ENCODE measurements at places on chromosomes 7 and 10.

- DNase-seq = no peak
These were observed 122.3 kb downstream of the IMMP2L start for GRCh38 chr7:111439977-111440376.

DNA sequence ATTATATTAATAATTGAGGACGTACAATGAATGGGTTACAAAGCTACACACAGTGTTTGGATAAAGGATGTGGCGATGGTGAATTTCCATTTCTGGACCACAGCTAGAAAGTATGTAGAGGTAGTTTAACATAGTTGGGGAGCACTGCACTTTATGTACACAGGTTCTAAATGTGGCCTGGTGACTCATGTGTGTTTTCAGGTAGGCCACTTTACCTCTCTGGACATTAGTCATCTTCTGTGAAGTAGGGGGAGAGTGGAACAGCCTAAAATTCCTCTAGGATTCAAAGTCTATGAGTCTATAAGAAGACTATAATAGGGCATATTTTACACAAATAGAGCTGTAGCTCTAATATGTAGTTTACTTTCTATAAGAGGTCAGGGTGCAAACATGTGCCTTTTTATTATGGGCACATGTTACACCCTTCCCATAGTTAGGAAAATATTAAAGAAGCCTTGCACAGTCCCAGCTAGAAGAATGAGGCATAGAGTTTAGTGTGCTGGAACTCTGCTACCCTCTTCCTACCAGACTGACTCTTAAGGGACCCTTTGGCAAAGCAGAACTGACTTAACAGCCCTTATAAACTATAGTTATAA, 594.9 kb downstream of the LRMDA start:
- DNase-seq = no peak

GRCh38 chr7:69803699-69804516, 205.6 kb downstream of the AUTS2 start:
- DNase-seq = no peak

DNA sequence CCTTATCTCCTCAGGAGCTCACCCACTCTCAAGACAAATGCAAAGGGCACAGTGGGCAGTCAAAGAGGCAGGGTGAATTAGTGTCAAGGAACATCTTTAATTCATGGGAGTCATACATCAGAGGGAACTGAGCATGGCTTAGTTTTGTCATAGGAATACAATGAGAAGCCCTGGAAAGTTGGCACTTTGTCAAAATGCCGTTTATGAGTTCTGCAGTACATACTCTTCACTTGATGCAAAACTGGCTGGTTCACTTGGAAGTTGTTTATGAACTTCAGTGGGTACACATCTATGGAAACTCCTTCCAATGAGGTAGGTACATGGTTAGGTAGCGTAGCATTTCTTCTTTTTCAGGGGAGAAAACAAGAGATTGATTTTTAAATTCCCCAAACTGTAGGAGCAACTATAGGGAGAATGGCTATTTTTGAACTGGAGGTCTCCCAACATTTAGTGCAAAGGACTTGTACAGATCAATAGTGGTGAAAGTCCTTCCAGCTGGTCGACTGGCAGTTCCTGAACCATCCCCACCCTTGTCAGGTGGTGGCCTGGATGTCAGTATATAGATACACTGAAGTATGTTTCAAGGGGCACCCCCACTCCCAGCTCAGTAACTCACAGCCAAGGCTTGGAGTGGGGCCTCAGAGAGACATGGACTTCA, 580.5 kb downstream of the REEP3 start:
- DNase-seq = no peak

DNA sequence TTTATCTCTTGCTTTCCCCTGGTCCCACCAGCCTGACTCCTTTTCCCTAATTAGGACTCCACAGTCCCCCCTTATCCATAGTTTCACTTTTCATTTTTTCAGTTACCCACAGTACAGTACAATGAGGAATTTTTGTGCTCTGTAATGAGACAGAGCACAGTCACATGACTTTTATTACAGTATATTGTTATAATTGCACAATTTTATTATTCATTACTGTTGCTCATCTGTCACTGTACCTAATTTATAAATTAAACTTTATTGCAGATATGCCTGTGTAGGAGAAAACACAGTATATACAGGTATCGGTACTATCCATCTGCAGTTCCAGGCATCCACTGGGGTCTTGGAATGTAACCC, 125.4 kb downstream of the KCNMA1 start:
- DNase-seq = no peak

DNA sequence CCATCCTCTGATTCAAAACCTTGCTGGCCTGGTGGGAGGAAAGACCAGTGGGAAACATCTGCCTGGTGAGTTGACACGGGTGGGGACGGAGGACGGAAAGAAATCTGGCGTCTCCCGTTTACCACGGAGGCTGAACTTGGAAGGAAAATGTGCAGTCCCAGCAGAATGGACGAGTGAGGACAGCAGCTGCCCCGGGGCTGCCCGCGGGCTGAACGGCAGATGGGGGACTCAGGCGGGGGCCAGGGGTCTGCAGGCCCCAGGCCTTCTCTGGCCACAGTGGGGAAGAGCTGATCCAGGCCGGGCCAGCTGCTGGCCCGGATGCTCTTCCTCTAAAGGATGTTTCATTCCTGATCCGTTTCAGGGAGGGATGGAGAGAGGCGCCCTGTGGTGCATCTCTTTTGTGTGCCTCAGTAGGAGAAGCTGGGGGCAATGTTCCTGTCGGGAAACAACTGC, 147.5 kb upstream of the CHST15 start:
- DNase-seq = peak; percentile 39

- DNase-seq = peak; percentile 58
These were observed 8.9 kb downstream of the FBXL13 start for GRCh38 chr7:103065667-103066066.

DNA sequence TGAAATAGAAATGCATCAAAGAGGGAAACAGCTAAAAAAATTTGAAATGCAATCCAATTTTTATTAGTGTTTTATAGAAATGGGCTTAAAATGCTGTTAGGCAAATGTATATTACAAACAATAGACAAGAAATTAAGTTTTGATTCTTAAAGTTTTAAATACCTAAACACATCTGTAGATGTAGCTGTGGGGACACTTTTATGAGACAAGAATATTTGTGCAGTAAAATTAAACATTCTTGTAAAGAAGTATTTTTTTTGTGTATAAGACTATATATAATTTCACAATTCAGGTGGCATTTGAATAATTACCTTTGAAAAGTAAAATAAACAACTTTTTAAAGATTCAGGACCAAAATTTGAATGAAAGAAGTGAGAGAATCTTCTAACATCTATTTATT, 1015.9 kb downstream of the REEP3 start:
- no peak for DNase-seq

GRCh38 chr10:71748671-71749191, 24.6 kb downstream of the VSIR start:
- DNase-seq = peak; percentile 90

GRCh38 chr7:133646472-133647315, 393.8 kb downstream of the EXOC4 start:
- DNase-seq = no peak

- DNase-seq = no peak
These were observed 18.5 kb upstream of the NPFFR1 start for GRCh38 chr10:70302292-70302691.

DNA sequence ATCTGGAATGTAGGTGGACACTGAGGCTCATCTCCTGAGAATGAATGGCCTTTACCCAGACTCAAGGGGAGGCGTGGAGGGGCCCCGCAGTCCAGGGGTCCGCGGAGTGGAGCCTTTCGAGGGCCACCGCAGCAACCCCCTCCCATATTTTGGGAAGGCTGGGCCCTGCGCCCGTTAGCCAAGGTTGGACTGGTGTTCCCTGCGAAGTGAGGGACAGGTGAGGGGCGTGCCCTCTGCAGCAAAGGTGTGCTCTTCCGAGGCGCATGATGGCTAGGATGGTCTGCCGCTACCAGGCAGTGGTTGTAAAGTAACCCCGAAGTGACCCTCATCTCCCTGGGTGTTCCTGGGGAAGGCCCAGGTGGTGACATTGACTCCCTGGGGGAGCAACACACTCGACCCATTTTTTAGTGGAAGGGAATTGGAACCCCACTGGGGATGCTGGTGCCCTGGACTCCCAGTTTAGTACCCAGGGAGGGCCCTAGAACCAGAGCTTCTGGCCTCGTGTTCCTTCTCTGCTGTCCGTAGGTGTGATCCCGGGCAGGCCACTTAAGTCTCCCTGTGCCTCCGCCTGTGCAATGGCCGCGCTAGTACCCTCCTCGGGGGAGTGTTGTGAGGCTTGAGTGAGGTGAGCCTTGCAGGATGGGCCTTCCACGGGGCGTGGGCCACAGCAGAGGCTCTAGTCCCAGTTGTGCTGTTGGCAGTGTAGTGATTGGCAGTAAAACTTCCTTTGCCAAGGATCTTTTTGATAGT, 779 bp downstream of the FAM241B start:
- DNase-seq = no peak

DNA sequence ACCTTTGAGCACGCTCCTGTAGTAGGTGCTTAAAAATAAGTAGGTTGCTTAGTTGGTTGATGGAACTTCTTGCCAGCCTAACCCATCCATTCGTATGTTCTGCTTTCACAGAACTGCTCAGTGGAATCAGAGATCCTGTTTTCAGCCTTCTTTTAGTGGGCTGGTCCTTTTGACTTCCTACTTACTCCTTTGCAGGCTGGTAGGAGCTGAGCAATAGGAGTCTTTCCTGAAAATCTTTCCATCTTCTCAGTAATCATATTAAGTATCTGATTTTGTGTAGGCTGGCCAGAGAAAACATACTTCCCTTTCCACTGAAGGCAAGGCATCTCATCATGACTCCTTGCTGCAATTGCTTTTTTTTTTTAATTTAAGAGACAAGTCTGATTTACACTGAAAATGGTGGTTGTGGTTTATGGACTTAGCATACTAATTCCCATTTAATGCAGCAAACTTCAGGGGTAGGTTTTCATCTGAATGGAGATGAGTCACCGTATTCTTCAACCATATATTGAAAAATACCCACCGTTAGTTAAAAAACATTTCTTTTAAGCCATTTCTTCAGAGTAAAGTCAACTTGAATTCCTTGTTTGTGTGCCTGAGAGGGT, 208.0 kb downstream of the ZNF365 start:
- no peak for DNase-seq

- no peak for DNase-seq
These were observed 242.1 kb upstream of the C7orf33 start for GRCh38 chr7:148348466-148348865.

DNA sequence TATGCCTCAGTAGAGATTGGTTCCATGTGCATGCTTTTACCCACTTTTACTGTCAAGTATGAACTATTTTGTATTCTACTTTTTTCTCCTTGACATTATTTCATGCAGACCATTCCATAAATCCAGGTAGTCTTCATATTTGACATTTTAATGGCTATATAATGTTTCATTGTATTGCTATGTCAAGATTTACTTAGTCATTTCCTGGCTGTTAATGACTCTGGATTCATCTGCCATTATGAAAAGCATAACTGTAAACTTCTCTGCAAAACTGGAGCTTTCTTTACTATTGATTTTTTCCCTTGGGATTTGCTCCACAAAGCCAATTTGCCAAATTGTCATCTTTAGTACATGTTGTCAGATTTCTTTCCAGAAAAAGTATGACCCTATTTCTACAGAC, 6.8 kb upstream of the MSRB2 start:
- no peak for DNase-seq

DNA sequence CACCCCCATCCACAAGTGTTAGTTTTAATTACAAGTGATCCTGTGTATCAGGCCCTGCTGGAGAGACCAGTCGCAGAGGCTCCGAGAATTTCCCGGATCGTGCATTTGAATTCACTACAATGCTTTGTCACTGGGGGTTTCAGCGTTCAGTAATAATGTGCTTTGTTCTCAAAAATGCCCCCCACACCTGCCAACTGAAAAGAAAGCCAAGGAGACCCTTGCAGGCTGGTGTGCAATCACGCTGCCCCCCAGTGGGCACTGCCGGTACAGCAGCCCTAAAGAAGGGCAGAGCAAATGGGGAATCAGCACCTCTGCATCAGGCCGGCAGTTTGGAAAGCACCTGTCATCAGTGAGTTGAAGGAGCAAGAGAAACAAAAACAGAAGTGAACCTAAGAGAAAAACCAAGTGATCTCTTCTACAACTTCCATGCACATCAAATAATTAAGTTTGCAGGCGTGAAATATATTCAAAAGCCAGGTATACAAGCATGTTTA, 177.6 kb downstream of the PARD3 start:
- DNase-seq = peak; percentile 64

GRCh38 chr10:62058896-62059216, 157.4 kb downstream of the ARID5B start:
- no peak for DNase-seq

GRCh38 chr10:11949152-11949551, 93.5 kb downstream of the UPF2 start:
- DNase-seq = no peak

DNA sequence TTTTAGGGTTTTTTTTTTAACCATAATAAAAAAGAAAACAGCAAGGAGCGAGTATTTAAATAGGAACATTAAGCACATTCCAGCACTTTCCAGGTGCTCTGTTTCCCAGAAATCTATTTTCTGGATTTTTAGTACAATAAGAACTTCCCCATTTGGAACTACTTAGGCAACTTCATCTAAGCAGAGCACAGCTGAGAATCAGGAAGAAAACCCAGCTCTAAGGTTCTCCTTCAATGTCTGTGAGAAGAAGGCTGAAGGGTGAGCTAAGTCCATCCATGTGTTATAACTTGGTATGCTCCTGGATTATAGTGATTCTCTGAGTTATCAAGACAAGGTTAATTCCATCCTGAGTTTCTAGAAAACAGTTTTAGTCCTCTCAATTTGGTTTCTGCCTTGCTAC, 181.9 kb downstream of the CYP26A1 start:
- no peak for DNase-seq

DNA sequence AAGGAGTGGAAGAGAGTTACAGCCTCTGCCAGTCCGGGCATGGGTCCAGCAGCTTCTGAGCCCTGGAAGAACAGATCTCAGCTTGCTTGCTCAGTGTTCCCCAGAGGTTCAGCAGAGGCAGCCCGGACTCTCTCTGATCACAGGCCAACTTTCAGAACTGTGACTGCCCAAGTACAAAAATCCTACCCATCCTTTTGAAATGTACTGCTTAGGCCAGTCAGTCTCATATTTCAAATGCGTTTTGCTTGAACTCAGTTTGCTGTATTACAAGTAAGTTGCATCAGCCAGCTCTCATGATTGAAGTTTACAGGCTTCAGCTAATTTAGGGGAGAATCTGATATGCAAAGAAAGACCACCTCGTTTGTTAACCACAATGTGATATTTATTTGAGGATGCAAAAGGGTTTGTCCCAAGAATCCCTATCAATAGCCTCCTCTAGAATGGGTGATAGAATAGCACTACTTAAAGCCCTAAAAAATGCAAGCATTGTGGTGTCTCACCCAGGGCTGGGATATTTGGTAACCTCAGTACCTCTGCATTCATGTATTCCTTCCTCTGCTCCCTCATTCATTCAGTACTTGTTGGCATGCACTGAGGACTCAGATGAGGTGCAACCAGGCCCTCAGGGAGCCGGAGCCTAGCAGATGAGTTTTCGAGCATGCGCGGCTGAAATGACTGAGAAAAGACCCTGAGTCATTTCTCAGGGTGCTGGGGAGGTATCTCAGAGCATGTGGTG, 7.0 kb downstream of the AIMP2 start:
- DNase-seq = peak; percentile 62

- DNase-seq = no peak
These were observed 103.2 kb downstream of the NPSR1 start for GRCh38 chr7:34761206-34761605.

All from aorta (tissue), 5 donors.